G401 (cell line): ENCODE measurements at places on chromosomes 5 and 9. TPM values are rescaled to one million over a fixed set of nuclear protein-coding genes. Genes with fewer than 3 reads are reported as not detected.

Gene CATSPER3
- not detected in 2 replicates for total RNA-seq

Gene ORM2
- total RNA-seq = not detected in 2 replicates

Gene ZNF354C
- 0.24 and 0.43 TPM in 2 replicates for total RNA-seq

Gene LCN9
- not detected in 2 replicates for total RNA-seq

Gene ZNF354B
- total RNA-seq = 10.4 and 16.8 TPM in 2 replicates

Gene DOCK8
- total RNA-seq = not detected in 2 replicates

Gene GFI1B
- total RNA-seq = 1.5 TPM in 1 of 2 replicates, not detected in the other

Gene SNX18
- total RNA-seq = 10.9 and 17.4 TPM in 2 replicates

Gene PCDHA12
- total RNA-seq = 3.0 and 8.2 TPM in 2 replicates

Gene C8G
- 0.92 TPM in 1 of 2 replicates, not detected in the other for total RNA-seq

Gene CCNI2
- total RNA-seq = 0.07 TPM in 1 of 2 replicates, not detected in the other

Gene INSL4
- total RNA-seq = not detected in 2 replicates

Gene C5orf52
- total RNA-seq = not detected in 2 replicates

Gene PALM2AKAP2
- total RNA-seq = not detected in 2 replicates

Gene IFNB1
- total RNA-seq = not detected in 2 replicates

Gene PCDHGA1
- total RNA-seq = not detected in 2 replicates

Gene CBY3
- total RNA-seq = not detected in 2 replicates

Gene UBAC1
- total RNA-seq = 93.7 and 104 TPM in 2 replicates

Gene PCDHAC1
- 6.5 and 9.5 TPM in 2 replicates for total RNA-seq

Gene ODF2
- 52.9 and 60.7 TPM in 2 replicates for total RNA-seq

Gene CRHBP
- 0.18 and 12.2 TPM in 2 replicates for total RNA-seq

Gene ITK
- total RNA-seq = not detected in 2 replicates

Gene GGTA1
- total RNA-seq = not detected in 2 replicates
